Renal cortex interstitium (tissue), 15 donors: ENCODE measurements at places on chromosomes 7 and 10.

DNA sequence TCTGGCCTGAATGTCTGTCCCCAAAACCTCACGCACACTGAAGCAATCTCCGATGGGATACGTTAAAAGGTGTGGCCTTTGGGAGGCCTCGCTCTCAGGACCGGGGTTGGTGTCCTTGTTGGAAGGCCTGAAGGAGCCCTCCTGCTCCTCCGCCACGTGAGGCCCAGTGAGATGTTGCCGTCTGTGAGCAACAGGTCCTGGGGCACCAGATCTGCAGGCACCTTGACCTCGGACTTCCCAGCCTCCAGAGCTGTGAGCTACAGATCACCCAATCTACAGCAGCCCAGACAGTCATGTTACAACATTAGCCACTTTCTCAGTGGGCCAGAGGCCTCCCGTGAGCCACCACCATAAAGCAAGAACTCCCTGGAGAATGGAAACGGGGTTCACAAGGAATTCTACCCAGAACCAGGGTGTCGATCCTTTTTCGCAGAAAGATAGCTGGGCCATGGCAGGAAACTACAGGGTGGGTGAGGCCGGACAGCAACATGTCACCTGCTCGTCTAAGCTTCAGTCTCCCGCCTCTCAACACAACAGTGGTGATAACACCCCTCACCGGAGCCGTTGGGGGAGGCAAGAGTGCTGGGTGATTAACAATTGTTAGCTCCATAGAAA lies 87.0 kb downstream of the DIP2C start:
- DNase-seq = no peak

DNA sequence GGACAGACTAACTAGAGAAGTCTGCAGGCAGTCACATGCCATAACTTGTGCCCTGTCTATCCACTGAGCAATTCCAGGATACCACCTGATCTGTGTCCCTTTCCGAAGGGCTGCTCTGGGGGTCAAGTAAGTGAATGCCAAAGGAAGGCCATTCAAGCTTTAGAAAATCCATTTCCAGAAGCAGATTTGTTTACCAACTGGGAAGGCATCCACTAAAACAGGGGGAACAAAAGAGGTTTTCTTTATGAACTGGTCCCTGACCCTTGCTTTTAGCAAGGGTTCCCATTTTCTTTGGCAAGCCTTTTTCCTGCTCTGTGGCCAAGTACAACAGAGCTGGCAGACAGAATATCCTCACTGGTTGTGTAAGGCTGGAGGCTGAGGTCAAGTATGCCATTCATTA lies 36.5 kb downstream of the ITPRID1 start:
- DNase-seq = no peak

GRCh38 chr7:74586258-74587175 lies 71.0 kb upstream of the GTF2I start:
- DNase-seq = no peak

DNA sequence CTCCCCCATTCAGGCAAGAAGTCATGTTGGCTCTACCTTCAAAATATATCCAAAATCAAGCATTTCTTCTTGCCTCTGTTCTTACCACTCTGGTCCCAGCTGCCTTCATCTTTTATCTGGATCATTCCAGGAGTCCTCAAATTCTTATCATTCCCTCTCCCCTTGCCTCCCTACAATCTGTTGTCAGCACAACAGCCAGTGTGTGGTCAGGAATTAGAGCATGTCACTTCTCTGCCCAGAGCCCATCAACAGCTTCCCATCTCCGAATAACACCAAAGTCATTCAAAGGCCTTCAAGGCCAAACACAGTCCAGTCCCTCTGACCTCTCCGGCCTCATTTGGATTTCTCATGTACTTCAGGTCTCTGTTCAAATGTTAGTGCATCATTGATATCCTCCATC lies 70.4 kb downstream of the DENND11 start:
- no peak for DNase-seq

- no peak for DNase-seq
Measured at GRCh38 chr10:47164126-47164799, 135.7 kb upstream of the GDF10 start.

DNA sequence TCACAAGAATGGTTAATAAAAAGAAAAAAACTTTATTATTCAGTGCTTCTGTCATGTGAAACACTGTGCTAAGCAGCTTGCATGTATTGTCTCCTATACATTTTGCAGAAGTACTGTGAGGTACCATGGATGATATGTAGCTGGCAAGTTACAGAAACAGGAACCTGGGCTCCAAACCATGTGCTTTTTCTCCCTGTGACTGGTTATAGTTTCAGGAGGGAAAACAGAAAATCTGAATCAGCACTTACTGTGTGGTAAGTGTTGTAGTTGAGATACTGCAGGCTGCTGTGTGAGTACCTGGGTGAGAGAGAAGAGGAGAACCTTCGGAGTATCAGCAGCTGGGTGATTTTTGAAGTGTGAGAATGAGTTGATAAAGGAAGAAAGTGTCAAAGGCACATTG lies 285.0 kb downstream of the SUGCT start:
- no peak for DNase-seq

- no peak for DNase-seq
Measured at GRCh38 chr10:51344371-51344770, 270.1 kb downstream of the PRKG1 start.

DNA sequence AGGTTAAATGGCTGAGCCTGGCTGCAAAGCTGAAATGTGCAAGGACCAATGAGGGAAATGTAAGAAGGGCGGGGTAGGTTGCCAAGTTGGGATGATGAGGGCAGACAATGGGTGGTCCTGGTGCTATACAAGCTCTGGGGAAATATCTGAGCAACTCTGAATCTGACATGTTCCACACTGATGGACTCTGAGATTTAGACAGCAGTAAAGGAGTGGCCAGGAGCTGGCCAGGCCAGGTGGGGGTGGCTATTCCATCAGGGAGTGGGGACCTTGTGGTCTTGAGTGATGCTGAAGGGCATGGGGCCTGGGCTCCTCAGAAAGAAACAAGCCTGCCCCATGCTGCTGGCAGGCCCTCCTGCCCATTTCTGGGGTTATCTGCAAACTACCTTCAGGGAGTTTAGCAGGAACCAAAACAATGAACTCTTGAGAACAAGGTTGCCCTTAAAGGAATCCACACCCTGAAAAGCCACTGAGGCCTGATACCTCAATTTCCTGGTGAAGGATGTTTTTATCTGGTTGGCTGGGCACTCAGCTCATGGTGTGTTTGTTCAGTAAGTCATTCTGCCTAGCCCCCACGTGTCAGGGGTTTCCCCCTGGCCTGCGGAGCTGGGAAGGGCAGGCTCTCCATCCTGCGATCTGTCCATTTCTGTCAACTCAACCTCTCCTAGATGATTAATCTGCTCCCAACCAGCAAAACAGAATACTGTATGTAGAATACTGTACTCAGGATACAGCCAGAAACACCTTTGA lies 143.3 kb upstream of the TNS3 start:
- no peak for DNase-seq

DNA sequence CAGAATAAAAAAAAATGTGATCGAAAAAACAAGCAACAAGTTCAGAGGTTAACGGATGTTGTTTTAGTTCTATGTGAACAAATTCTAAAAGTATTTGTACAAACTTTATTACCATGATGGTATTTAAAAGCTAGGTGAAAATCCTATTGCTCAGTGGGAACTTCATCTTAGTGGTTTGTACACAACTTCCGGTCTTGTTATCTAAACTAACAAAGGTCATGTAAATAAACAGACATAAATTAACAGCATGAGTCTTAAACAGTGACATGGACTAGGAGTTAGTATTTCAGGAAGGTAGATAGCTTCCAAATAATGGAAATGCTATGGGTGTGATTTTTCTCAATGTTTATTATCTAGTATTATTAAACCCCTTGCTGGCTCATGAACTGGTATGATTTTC lies 83.8 kb downstream of the SPAG6 start:
- no peak for DNase-seq
